Neural crest cell (in vitro differentiated cells): ENCODE measurements at places on chromosomes 12 and 14.

- no peak for DNase-seq
Observed at GRCh38 chr12:115630136-115630535, 647.4 kb downstream of the MED13L start.

- DNase-seq, result no peak
Observed at GRCh38 chr12:130925666-130926015, 28.1 kb upstream of the ADGRD1 start.

- no peak for DNase-seq
Observed at GRCh38 chr12:99985129-99985570, 414 bp upstream of the ANKS1B start.

DNA sequence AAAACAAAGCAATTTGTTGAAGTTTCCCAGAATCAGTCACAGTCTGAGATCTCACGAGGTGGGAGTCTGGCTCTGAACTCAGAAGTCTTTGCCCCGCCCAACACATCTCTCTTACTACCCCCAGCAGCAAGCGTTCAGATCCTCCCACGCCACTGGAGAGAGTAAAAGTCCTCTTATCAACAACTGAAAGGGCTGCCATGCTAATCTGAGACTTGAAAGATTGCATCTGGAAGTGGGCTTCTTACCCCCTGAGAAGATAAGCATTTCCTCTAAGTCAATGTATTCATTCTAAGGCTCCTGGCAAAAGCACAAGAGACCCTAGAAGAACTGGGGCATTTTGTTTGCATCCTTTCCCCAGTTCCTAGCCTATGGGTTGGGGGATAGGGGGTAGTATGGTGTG lies 34.1 kb upstream of the STON2 start:
- DNase-seq, result no peak

DNA sequence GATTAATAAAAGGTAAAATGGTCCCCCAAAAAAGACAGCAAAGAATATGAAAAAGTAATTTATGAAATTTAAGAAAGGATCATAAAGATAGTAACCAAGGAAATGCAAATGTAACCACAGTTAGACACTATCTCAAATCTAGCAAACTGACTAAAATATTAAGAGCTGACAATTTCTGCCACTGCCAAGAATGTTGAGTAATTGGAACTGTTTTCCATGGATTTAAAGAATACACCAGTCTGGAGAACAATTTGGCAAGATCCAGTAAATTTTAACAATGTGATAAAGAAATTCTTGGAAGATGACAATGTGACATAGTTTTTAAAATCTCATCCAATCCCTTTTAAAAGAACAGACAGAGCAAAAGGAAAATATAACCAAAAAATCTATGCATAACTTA lies 798.0 kb upstream of the MGAT4C start:
- no peak for DNase-seq

DNA sequence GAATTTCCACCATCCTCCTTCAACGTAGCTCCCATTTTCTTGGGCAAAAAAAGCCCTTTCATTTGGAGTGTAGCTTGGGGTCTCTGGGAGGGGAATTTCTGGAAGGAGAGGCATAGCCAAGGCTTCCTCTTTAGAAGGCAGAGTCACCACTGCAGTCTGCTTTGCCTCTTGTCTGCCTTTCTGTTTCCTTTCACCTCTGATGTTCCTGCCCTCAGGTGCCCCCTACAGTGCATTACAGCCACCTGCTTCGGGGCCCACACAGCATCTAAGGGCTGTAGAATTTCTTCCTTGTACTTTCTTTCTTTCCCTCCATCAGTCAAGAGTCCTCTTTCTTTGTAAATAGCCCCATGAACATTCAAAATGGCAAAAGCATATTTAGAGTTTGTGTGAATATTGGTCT lies 1313.9 kb downstream of the TMEM121 start:
- no peak for DNase-seq

DNA sequence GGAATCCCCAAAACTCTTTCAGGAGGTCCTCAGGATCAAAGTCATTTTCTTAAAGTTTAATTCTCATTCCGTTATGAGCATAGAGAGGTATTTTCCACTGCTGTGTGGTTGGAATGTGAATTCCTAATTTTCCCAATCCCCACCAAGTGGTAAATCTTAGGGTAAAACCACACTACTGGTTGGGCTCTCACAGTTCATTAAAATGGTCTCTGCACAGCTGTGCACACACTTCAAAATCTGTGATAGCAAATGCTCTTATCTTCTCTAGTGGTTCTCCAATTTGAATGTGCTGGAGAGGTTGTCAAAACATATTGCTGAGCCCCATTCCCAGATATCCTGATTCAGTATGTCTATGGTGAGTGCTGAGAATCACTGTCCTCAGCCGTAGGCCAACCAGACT lies 189.1 kb downstream of the BMP4 start:
- no peak for DNase-seq

GRCh38 chr12:15651371-15651770 lies 137.8 kb downstream of the EPS8 start:
- no peak for DNase-seq

- peak; percentile 99 for DNase-seq
Observed at GRCh38 chr14:22852940-22853767, 16.8 kb downstream of the MMP14 start.

GRCh38 chr14:89417091-89417464 lies at the start of gene FOXN3:
TSS of gene FOXN3 (minus strand) at chr14:89417233. CDS start at chr14:89412476, 4,757 bp downstream.
- peak; percentile 71 for DNase-seq

DNA sequence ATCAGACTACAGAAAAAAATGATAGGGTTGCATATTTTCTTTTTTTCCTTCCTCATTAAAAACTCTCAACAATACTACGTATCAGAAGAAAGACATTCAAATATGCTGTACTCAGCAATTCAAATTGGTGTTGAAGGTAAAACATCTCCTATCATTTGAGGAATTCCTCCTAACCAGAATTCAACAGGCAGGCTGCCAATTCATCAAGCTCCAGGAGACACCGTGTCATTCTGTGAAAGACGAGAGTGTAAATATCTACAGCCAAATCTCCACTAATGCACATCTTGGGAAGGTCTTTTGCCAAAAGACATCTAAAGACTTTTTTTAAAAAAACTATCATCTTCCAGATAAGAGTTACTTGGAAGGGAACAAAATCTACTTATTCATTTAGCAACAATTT lies 26.6 kb downstream of the NT5DC3 start:
- DNase-seq, result no peak

- no peak for DNase-seq
Observed at GRCh38 chr12:4771960-4772566, 51.9 kb downstream of the GALNT8 start.

DNA sequence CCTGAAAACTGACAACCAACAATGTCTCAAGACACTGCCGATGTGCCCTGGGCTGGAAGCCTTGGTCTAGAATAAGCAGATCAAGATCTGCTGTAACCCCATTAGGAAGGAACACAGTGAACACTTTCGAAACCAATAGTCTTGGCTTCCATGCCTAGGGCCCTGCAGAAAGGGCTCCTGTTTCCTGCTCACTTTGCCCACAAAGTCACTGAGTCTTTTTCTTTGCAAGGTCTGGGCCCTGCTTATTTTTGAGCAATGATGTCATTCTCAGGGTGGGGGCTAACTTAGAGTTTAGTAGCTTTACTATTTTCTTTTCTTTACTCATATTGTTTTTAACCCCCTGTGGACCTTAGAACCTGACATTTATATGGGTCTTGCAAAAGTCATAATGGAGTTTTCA lies 704.2 kb upstream of the TMEM132C start:
- no peak for DNase-seq

GRCh38 chr12:131606218-131606901 lies 104.5 kb upstream of the SFSWAP start:
- no peak for DNase-seq

DNA sequence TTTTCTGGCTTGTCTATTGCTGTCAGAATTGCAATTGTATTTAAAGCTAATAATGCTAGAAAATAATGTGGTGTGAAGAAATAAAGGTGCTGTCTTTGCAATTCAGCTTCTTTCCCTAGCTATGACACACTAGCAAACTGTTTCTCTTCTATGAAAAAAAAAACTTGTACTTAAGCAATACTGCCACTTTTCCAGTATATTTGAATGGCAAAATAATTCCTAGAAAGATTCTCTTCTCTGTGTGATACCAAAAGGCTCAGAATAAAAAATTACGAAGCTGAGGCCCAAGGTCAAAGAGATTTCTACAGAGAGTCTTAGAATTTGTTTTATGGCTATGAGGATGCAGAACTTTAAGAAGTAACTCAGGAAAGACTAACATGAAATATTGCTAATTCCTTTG lies 235.5 kb downstream of the ADAMTS20 start:
- DNase-seq, result no peak
